Heart left ventricle (tissue), 16 donors: ENCODE measurements at places on chromosomes 13 and 19.
A peak's percentile ranks its signal among the peaks of the same experiment; 100 is the strongest.

- no peaks in the 10 kb centered on the region for H3K36me3 ChIP-seq
- no peaks in the 10 kb centered on the region for H3K4me1 ChIP-seq
- no peak for DNase-seq
- H3K27ac ChIP-seq, result no peak overlapping the region
- H3K27me3 ChIP-seq, result peaks cover 3% of the 10 kb centered on the region
These were observed 106.5 kb downstream of the TEX26 start for GRCh38 chr13:31038834-31039552.

DNA sequence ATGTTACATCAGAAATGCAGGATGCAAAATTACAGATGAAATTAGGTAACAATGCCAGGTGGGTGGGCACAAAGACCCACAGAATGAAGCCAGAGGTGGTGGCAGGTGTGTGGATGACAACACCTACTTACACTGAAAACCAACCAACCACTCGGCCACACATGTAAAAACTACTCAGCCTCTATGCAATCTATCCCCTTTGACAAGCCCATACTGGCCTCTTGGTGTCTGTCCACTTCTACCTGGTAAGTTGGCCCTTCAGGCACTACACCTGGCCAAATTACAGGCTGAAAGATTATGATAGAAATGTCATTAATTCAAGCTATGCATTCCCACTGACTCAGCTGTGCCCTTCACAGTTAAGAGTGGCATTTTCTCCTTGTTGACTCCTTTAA lies 50.0 kb downstream of the BRD4 start:
- H3K36me3 ChIP-seq, result no peaks in the 10 kb centered on the region
- peaks cover 100% of the 10 kb centered on the region for H3K4me1 ChIP-seq
- no peak overlapping the region for H3K4me3 ChIP-seq
- DNase-seq, result no peak
- H3K27me3 ChIP-seq, result no peaks in the 10 kb centered on the region

GRCh38 chr13:114131583-114132418 lies 622 bp downstream of the RASA3 start:
- H3K36me3 ChIP-seq, result no peaks in the 10 kb centered on the region
- no peaks in the 10 kb centered on the region for H3K27me3 ChIP-seq
- no peak for DNase-seq
- peak overlapping the region; percentile 94 for H3K27ac ChIP-seq

DNA sequence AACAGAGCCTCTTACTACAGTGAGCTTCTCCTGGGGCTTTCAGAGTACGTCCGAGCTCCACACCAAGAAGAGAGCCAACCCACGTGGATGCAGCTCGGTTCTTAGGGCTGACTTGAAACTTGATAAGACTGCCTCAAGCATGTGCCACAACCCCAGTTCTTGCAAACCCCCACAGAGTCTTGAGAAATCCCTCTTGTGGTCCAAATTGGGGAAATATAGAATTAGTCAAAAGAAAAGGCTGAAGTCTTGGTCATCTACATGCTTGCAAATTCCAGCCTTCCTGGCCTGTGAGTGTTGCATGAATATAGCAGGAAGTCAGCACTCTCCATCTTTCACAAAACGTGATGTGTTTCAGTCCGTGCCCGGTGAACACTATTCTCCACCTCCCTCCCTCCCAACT lies 95.2 kb downstream of the GGACT start:
- H3K27ac ChIP-seq, result no peak overlapping the region
- no peaks in the 10 kb centered on the region for H3K27me3 ChIP-seq
- H3K36me3 ChIP-seq, result no peaks in the 10 kb centered on the region
- no peak for DNase-seq
